ENCODE measurements at places on chromosomes 7 and 10.

DNA sequence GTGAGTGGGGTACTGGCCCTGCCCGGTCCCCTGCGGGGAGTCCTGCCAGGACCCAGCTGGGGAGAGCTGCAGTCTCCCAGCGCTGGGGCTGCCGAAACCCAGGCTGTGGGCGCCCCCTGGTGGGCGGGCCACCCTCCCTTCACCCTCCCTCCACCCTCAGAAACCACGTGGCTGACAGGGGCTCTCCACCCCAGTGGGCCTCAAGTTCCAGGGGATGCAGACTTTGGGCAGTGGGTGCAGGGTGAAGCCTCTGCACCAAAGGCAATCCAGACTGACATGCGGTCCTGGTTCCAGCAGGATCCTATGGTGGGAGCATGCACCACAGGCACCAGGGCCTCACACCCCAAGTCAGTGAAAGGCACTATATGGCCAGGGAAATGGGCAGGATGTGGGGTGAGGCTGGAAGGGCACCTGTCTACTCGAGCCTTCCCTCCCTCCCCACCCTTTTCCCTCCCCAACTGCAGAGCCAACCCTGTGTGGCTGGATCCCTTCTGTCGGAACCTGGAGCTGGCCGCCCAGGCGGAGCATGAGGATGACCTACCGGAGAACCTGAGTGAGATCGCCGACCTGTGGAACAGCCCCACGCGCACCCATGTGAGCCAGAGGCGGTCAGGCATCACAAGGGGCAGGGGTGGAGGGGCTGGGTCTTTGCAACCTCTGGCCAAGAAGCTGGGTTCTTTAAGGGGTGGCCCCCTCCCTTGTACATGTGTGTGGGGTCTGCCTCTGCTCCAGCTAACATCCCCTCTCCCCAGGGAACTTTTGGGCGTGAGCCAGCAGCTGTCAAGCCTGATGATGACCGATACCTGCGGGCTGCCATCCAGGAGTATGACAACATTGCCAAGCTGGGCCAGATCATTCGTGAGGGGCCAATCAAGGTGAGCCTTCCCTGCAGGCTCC lies 38.8 kb downstream of the PSAP start:
- peak; percentile 55 for DNase-seq

DNA sequence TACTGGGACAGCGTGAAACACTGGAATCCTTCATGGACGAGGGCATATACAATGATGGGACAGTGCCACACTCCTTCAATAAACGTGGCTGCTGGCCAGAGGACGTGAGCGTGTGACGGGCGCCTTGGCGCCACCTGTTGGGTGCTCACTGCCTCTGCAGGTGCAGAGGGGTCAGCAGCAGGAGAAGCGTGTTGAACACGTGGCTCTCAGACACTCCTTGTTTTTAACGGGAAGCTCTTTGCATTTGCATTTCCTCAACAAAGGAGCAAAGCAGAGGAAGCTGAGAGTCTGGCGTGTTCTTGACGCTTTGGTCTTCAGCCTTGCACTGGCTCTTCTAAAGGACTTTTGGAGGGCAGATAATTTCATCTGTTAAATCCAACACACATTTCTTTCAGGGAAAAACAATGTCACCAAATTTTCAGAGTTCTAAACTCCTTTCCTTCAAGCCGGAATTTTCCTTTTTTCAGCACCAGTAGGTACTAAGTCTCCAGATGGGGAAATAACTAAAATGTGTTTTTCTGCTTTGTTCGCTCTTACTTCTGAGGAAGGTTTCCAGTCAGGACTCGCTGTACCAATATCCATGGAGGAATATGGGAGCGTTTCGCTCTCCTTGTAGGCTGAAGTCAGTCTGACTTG lies 2.9 kb upstream of the GET4 start:
- DNase-seq = peak; percentile 86

- no peak for DNase-seq
These were observed 46.8 kb downstream of the CAMK2B start for GRCh38 chr7:44278451-44279161.

DNA sequence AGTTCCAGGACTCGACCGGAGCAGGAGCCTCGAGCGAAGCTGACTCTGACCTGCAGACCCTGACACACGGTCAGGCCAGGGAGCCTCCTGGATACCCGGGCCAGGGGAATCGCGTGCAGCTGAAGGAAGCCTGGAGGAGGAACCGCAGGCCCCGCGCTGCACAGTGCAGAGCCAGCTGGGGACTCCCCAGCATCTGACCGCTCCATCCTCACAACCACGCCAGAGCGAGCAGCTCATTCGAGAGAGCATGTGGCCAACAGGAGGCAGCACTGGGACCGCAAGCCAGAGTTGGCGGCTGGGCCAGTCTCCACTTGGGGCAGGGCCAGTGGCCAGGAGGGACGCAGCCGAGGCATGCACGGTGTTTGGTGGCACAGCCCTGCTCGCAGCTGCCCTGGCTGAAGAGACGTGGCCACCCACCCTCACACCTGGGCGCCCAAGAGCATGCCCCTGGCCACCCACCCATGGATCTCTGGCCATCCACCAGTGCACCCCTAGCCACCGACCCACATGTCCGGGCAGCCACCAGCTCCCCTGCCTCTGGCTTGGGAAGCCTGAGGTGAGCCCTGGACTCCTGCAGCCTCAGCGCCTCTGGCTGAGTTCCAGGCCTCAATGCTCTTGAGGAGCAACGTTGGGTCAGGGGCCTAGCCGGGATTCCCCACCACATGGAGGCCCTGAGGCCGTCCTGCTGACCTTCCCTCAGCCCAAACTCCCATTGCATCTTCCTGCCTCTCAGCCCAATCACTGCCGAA lies 213.9 kb downstream of the ELFN1 start:
- no peak for DNase-seq

DNA sequence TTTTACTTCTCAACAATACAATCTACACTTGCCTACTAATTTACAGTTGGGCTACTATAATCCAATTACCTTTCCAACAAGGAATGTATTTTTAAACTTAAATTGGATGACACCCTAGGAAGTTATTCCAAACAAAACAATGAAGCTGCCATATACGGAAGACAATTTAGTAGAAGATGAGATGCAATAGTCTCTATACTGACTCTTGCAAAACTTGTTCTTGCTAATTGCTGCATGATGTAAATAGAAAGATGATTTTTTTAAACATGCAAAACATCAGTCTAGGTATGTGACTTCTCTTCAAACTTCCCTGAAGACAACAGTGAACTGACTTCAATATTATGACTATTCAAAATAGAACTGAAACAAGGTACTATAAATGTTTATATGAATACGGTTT lies 17.6 kb downstream of the NT5C3A start:
- DNase-seq = peak; percentile 66

GRCh38 chr7:74476626-74477025 lies 22.9 kb downstream of the GTF2IRD1 start:
- peak; percentile 88 for DNase-seq

DNA sequence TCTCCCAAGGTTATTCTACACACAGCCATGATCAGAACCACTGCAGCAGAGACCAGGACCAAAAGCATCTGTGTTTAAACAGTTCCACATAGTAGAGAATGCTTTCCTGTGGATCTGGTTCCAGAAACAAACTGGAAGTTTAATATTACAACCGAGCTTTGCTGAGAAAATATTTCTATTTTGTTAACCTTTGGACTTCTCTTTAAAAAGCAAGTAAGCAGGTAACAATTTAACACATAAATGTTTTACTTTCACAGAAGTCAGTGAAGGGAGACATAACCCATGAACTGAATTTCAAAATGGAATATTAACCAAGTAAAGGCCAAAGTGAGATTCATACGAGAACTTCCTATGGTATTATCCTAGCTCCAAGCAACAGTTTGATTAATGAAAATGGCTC lies 98.6 kb upstream of the PHYHIPL start:
- DNase-seq = no peak

DNA sequence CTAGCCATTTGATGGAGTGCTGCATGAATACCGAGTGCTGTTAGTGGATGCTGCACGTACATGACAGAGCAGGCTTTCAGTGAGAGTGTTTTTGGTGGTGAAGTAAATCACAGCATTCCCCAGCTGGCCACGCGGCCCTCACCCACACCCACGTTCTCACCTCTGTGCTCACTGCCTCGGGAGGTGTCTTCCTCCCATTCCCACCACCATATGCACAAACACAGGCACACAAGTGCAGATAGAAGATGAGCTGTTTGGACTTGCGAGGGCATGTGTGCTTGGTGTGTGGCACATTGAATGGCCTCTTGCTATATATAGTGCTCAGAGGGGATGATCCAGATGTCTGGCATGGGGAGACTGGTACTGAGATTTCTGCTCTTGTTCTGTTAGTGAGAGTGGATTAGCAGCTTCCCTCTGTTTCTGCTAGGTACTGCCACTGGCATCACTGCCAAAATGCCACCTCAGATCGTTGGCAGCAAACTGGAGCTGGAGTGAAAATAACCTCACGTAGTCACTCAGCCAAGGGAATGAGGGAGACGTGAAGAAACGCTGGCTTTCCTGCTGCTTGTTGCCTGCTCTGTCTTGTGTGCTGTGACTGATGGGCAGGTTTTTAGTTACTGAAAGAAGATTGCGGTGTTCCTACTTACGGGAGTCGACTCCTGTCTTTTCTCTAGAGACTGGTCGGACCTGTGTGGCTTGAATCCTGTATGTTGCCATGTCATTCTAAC lies 19.1 kb downstream of the DNAJB6 start:
- DNase-seq = peak; percentile 93

DNA sequence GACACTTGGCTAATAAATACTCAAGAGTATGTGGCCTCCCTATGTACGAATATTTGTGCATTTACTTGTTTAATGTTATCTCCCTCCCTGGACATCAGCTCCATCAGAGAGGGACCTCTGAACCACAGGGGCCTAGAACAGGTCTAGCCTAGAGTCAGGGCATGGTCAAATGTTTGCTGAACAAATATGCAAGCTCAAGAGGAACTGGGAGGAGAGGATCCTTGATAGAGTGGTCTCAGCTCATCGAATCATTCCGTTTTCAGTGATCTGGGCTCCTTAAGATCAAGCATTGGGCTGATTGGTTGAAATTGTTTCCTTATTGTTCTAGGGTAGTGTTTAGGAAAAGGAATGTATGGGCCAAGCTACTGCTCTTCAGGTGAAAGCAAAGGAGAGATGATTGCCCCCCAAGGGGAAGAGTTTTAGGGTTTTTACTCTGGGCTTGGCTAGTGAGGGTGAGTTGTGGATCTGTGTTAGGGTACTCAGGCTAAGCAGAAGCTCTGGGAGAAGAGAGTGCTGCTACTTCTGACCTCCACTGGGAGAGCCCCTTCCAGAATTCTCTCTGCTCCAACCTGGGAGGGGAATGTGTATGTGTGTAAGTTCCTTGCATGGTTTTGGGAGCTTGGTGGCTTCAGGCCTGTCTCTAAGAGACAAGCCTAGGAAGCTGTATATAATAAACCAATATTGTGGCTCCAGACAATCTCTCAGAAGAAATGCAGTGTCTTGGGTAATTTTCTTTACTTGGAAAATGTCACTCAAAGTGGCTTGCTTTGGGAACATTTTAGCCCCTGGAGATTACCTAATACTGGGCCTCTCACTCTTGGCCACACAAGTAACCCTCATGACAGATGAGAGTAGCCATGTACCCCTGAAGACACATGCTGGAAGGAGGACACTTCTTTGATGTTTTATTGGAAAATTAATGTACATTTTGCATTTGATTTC lies 110.0 kb downstream of the EMX2 start:
- DNase-seq = no peak

DNA sequence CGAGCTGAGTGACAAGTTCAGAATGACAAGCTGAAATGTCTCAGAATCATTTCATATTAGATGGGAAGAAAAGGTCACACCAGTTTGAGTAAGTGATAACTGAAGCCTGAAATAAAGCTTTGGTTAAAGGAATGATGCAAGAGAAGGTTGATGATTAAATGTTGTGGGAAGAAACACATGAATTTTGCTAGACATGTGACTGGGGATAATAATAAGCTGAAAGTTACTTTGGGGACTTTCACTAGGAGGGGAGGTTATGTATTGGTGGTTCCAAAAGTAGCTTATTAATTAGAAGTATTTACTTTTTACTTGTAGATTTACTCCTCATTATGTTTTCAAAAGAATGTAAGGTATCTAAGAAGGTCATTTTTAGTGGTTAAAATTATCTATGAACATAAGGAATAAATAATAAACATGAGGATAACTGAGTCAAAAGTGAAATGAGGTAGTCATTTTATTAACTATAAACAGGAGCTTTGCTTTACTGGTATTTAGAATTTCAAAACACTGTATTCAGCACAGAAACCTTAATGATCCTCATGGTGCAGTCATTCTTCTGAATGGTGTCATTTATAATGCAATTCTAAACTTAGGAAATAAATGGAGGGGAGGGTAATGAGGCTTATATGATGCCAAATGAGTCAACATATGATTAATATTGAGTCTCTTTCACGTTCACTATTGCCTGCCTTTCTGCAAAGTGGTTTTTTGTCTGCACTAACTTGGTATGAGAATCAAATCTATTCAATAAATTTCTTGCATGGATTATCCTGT lies 63.7 kb downstream of the PRKG1 start:
- DNase-seq = peak; percentile 79

- DNase-seq = peak; percentile 69
These were observed 3.6 kb upstream of the HTR5A start for GRCh38 chr7:155066417-155066950.

DNA sequence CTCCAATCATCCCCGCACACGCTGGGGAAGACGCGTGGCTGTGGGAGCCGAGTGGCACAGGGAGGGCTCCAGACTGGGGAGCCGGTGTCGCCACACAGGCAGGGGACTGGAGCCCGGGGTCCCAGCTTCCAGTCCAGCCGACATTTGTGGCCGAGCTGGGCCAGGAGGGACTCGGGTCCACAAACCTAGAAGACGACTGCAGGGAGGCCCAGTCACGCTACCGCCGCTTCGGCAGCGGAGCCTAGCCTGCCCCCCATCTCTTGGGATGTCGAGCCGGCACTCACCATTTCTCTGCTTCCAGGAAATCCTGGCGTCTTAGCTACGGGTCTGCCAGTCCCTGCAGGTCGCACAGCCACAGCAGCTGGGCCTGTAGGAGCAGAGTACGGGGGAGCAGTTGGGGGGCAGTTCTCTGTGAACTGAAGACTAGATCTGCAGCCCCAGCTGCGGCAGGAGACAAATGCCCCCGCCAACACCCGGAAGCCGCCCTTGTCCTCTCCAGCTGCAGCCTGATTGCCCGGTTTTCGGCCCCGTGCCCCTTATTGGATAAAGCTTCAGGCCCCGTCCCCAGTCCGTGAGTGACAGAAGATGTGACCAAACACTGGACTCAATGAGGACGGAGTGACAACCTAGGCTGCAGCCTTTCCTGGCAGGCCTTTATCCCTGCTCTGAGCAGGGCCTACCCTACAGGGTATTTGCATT lies 270.7 kb downstream of the ZNF33B start:
- DNase-seq = peak; percentile 75

- peak; percentile 58 for DNase-seq
These were observed 575.6 kb downstream of the ARL4A start for GRCh38 chr7:13262929-13263530.

DNA sequence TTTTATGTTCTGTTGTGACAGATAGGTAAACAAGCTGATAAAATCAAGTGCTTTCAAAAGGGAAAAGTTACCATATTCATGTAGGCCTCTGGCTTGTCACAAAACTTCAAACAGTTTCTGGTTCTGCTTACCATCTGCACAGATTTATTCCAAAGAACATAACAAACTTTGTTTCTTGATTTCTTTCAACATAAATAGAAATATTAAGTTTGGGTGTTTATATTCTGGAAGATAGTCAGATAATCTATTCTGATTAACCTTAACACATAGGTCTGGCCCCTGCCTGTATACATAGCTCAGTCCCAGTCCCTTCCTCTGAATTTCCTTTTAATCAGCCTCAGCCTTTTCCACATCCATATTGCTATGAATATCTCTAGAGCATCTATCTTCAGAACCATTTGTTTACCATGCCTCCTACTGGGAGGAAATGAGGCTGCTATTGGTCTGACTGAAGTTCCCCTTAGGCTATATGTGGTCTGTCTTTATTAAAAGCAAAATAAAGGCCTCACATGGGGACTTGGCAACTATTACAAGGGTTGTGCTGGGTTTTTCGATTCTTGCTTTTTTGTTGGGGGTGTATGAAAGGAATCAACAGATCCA lies 319.0 kb downstream of the HPSE2 start:
- no peak for DNase-seq

Measured in epithelial cell of esophagus (primary cell).